ENCODE measurements at places on chromosomes 1 and 21.

DNA sequence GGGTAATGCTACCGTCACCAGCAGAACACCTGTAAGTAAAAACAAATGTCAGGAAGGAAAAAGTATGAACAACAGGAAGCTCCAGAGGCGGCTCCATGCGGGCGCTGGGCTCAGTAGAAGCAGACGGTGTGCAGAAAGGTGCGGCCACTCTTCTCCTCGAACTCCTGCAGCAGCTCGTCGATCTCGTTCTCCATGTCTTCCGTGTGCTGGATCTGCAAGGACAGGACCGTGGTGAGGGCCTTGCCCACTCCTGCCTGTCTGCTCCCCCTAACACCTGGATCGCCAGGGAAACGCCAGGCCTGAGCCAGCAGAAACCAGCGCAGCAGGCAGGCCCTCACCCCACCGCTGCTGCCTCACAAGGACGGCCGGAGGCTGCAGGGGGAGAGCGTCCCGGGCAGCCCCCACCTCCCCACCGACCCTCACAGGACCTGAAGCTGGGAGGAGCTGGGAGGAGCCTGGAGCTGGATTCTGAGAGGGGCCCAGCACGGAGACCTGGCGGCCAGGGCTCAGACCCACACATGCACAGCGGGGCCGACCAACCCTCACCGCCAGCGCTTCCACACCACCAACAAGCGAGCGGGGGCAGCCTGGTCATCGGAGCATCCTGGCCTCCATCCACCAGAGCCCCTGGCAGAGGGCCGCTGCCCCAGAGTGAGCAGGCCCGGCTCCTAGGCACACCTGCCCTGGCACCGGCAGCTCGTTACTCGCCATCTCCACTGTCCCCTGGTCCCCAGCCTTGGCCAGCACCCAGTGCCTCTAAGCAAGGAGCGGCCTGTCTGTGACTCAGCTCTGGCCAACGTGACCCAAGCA lies 1.7 kb upstream of the TMEM240 start:
- no peak for DNase-seq

- DNase-seq: no peak
Measured at GRCh38 chr1:100449477-100449876, 88.5 kb upstream of the GPR88 start.

DNA sequence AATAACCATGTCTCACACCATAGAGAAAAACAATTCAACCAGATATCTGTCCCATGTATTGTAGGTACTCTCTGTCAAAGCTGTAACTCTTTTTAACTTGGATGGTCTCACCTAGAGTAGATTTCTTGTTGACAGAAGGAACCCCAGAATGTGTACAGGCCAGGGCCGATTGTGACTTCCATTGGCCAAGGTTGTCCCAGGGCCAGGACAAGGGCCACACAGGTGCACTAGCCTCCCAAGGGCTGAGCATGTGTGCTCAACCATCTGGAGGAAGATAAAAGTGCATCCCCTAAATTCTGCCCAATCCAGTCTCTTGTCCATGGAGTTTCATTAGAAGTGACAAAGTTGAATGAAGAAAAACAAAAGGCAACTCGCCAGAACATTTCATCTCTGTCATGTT lies 51.8 kb downstream of the SETD4 start:
- no peak for DNase-seq

DNA sequence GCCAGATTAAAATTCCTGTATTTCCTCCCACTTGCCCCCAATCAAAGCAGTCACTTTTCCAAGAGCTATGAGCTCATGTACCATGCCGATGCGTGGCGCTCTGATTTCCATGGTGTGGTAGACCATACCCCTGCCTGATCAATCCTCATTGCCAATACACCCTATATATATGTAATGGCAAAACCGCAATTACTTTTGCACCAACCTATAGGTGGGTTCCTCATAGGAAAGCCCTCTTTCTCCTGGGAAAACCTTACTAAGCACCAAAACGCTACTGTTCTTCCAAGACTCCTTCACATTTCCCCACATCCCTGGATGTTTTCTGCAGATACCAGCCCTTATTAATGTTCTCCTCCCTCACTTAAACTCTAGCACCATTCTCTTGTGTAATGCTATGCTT lies 11.0 kb downstream of the KCNJ6 start:
- DNase-seq: no peak

- DNase-seq: peak; percentile 31
Measured at GRCh38 chr1:75672528-75673393, 51.7 kb upstream of the ACADM start.

- no peak for DNase-seq
Measured at GRCh38 chr1:183807549-183808168, 2.7 kb downstream of the RGL1 start.

DNA sequence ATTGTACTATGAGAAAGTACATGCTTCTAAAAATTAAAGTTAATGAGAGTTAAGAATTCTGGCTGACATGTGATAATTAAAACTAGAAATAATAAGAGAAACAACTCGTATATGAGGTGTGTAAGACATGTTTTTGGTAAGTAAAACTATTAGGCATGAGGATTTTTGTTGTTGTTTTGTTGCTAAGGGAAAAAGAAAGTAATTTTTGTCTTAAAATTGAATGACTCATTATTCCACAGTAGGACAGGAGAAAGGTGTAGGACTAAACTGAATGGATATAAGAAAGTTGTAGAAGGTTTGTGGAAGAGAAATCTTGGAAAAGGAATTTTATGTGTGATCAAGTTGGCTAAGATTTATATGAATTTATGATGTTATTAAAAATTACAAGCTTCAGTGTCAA lies 54.8 kb downstream of the TBX19 start:
- no peak for DNase-seq

GRCh38 chr1:37692834-37693175 lies 489 bp downstream of the CDCA8 start:
- DNase-seq: no peak

GRCh38 chr1:116254776-116255175 lies 118.3 kb upstream of the ATP1A1 start:
- no peak for DNase-seq

DNA sequence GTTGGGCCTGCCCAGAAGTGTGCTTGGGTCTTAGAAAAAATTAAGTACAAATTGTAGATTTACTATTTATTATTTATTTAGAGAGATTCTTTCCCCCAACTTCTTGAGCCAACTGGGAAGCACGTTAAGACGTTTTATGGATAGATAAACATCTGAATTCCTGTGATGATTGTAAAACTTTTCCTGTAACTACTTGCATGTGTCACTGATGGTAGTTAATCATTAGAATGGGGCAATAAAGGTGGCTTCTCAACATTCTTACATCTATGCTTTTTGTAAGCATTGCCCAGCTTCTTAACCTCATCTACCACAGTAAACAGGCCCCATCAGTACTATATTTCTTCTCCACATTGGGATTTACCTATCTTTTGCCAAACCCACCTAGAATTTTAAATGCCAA lies 559.8 kb downstream of the LMO4 start:
- no peak for DNase-seq

- DNase-seq: no peak
Measured at GRCh38 chr1:14442669-14443068, 155.8 kb upstream of the KAZN start.

- DNase-seq: peak; percentile 22
Measured at GRCh38 chr1:25204797-25205480, 27.4 kb downstream of the SYF2 start.

- DNase-seq: no peak
Measured at GRCh38 chr1:10724511-10724910, 71.9 kb downstream of the CASZ1 start.

DNA sequence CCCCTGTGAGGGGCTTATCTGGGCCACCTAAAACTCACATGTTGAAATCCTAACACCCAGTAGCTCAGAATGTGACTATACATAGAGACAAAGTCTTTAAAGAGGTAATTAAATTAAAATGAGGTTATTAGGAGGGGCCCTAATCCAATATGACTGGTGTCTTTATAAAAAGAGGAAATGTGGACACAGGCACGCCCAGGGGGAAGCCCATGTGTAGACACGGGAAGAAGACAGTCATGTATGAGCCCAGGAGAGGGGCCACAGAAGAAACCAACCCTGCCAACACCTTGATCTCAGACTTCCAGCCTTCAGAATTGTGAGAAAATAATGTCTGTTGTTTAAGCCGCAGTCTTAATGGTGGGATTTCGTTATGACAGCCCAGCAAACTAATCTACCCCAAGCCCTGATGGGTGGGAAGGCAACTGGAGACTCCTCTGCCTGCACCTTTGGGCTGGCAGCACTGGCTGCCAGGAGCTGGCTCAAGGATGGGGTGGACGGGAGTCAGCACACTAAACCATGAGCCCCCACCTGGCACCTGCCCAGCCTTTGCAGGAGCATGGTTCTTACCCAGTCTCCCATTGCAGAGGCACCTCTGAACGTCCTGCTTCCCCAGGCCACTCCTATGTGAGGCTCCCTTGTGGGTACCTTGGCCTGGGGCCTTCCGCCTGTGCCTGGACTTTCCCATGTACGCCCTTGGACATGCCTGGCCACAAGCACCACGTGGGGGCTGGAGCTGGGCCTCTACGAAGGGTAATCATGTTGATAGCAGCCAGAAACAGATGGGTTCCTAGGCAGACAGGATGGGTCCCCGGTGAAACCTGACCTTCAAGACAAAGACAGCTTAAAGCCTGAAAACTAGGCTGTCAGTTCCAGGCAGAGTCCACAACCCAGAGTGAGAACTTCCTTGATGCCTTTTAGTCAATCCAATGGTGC lies 57.1 kb upstream of the DMRTB1 start:
- no peak for DNase-seq

GRCh38 chr1:226233293-226233692 lies 9.8 kb downstream of the MIXL1 start:
- no peak for DNase-seq

GRCh38 chr1:67609577-67610341 lies 75.2 kb upstream of the GADD45A start:
- DNase-seq: no peak

GRCh38 chr1:174158767-174159251 lies 511 bp upstream of the RABGAP1L start:
- no peak for DNase-seq

GRCh38 chr1:162856260-162856659 lies 4.7 kb downstream of the CCDC190 start:
- DNase-seq: no peak

- no peak for DNase-seq
Measured at GRCh38 chr1:156126043-156126629, 11.6 kb downstream of the LMNA start.

GRCh38 chr21:45026066-45026745 lies 48.2 kb upstream of the ADARB1 start:
- no peak for DNase-seq

- no peak for DNase-seq
Measured at GRCh38 chr21:35581640-35582039, 478.7 kb downstream of the SETD4 start.

DNA sequence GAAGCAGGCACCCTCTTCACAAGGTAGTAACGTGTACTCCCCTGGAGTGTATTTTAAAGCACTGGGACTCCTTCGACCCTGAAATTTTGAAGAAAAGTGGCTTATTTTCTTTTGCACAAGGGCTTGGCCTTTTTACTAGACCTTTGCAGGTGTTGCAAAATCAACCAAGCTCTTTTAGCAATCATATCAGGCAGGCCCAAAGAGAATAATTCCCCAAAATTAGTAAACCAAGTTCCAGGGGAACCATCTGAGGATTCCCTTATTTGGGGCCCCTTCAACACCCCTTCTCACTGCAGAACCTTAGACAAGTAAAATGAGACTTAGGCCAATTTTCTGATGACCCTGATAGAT lies 28.3 kb downstream of the CBR1 start:
- DNase-seq: no peak

DNA sequence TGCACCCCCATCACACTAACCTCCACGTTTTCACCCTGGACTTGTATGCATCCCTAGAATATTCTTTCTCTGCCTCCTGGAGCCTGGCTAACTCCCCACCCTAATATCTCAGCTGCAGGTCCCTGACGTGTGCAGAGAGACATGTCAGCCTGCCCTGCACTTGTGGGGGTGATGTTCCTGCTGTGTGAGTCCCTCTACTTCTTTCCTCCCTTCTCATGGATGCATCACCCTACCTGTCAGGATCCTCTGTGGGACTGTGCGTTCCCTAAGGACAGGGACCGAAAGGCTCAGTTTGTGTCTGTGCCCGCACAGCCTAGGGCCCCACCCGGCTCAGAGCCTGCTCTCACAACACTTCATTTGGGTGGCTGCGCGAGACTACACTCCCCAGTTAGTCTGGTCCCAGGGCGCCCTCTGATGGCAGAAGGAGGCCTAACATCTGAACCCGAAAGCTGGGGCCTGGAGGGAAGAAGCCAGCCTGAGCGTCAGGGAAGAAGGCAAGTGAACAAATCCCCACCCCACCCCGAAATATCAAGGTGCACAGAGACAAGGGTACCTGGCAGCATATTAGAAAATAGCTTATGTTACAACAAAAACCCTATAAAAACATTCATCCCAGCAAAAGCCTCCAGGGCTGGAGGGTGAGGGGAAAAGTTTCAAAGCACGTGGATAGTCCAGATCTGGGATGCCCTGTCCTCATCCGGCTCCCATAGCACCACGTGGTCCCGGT lies 3.7 kb downstream of the CD52 start:
- peak; percentile 71 for DNase-seq

DNA sequence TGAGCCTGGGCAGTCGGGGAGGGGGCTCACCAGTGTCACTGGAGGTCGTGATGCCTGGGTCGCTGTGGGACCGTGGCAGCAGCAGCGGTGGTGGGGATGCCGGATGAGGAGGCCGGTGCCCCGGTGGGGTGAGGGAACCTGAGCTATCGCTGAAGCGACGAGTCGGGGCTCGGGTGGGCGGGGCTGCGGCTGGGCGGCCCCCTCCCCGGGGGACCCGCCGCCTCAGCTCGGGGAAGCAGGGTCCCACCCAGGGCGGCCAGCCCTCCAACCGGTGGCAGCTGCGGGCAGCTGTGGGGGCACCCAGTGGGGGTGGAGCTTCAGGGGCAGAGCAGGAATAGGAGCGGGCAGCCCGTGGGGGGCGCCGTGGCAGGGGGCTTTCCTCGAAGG lies 5.0 kb downstream of the ENTREP3 start:
- no peak for DNase-seq

GRCh38 chr1:8409606-8410005 lies 91.7 kb downstream of the SLC45A1 start:
- no peak for DNase-seq
